ENCODE measurements at places on chromosomes 7 and 10.

DNA sequence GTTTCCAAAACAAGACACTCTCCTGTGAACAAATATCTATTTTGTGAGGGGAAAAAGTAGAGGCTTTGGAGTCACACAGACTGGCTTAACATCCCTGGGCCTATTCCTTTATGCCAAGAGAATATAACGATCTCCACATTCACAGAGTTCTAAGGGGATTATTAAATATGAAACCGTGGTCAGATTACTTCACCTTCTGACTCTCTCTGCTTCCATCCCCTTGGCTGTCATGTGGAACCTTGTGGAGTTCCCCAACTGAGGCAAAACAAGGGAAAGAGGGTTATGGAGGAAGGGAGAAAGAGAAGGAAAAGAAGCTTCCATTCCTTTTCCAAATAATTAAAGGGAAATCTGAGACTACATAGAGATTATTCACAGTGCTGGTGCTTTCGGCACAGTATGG is 55.5 kb upstream of the ATP6V0A4 start:
- no peak for DNase-seq

DNA sequence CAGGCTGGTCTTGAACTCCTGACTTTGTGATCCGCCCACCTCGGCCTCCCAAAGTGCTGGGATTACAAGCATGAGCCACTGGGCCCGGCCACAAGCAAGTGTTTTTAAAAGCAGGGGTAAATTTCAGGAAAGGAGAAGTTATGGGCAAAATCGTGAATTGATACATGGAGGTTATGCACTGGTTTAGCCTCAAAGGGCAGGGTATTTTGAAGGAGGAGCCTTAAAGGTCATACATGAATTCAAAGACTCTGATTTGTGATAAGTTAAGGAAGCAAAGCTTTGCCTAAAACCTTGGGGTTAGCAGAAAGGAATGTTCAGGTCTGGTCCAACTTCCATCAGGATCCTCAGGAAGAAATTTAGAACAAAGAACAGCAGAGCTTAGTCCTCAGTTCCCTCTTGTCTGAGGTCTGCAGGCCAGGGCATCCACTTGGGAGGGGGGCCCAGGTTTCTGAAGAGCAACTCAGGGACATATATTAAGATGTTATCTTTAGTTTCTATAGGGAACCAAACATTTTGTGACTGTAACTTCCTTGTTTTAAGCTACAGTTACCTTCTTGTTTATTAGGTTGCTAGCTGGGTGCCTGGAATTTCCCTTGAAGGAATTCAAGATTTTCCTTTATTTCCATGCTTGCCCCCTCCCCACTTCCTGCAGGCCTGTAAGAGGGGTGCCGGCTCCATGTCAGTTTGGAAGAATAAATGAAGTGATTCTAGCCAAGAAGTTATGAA is 2.8 kb upstream of the REPIN1 start:
- no peak for DNase-seq

GRCh38 chr10:14086596-14086995 is 244.1 kb downstream of the FRMD4A start:
- no peak for DNase-seq

GRCh38 chr10:80855348-80855971 is 317.8 kb downstream of the SH2D4B start:
- peak; percentile 20 for DNase-seq

- DNase-seq = no peak
Measured at GRCh38 chr10:116774728-116775151, 32.4 kb upstream of the HSPA12A start.

- no peak for DNase-seq
Measured at GRCh38 chr10:78700413-78700812, 368.4 kb upstream of the ZMIZ1 start.

DNA sequence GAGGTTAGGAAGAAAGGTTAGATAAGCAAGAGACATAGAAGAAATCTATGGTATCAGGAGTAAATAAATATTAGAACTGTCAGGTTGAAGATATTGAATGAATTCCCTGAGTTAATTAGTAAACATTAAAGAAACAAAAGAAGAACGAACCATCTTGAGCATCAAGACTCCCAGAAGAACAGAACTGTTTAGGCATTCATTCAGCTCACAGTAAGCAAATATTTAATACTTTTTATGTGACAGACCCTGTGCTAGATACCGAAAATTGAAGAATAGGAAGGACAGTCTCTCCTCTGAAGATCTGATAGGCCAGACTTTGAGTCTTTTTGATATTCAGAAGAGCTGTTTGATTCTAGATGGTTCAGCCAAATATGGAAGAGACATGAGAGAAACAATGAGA is 731.5 kb downstream of the XPNPEP1 start:
- no peak for DNase-seq

GRCh38 chr7:67588631-67589030 is 592.0 kb downstream of the TYW1 start:
- DNase-seq = no peak

GRCh38 chr7:43520201-43520600 is 62.7 kb upstream of the STK17A start:
- no peak for DNase-seq

- no peak for DNase-seq
Measured at GRCh38 chr7:102472126-102473041, 6.3 kb downstream of the POLR2J start.

GRCh38 chr7:44631458-44632115 is 25.2 kb downstream of the OGDH start:
- DNase-seq = no peak

DNA sequence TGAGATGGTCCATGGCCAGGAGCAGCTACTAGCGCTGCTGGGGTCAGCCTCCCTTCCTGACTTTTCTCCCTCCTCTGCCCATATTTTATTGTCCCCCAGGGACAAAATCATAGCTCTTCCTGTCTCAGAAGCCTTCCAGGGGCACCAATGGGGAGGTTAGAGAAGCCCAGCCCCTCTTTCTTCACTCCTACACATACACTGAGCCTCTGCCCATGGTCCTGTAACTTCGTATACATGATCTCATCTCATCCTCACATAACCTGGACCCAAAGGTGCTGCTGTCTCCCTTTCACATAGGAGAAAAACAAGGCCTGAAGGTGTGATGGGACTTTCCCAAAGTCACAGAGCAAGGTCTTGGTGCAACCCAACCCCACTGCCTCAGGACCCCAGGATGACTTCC is 2.5 kb downstream of the SRRM3 start:
- DNase-seq = no peak

DNA sequence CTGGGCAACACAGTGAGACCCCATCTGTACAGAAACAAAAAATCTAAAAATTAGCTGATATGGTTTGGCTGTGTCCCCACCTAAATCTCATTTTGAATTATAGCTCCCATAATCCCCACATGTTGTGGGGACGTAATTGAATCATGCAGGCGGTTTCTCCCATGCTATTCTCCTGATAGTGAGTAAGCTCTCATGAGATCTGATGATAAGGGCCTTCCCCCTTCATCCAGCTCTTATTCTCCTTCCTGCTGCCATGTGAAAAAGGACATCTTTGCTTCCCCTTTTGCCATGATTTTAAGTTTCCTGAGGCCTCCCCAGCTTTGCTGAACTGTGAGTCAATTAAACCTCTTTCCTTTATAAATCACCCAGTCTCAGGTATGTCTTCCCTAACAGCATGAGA is 136.5 kb downstream of the SFMBT2 start:
- DNase-seq = no peak

DNA sequence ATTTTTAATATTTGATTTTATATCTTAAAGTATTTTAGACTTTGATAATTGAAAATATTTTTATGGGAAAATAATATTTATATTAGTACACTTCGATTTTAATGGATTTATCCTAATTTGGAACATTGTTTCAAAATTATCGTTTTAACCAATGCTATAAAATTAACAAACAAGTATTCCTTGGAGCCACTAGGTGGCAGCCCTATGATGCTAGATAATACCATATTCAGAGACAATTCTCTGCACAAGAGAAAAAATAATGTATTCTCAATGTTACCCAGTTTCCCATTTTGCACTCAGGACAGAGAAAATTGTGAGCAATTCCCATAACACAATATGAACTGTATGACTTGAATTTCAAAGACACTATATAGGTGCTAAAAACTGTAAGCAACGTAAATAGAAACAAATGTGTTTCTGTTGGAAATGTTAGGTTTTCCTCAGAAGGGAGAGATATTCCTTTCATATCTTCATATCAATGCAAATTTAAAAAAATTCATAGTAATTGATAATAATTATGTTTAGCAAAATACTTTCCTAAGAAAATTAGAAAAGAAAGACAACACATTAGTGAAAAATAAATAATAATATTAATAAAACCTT is 237.8 kb downstream of the SEMA3E start:
- no peak for DNase-seq

- peak; percentile 43 for DNase-seq
Measured at GRCh38 chr10:101687071-101687658, 7.8 kb downstream of the FBXW4 start.

DNA sequence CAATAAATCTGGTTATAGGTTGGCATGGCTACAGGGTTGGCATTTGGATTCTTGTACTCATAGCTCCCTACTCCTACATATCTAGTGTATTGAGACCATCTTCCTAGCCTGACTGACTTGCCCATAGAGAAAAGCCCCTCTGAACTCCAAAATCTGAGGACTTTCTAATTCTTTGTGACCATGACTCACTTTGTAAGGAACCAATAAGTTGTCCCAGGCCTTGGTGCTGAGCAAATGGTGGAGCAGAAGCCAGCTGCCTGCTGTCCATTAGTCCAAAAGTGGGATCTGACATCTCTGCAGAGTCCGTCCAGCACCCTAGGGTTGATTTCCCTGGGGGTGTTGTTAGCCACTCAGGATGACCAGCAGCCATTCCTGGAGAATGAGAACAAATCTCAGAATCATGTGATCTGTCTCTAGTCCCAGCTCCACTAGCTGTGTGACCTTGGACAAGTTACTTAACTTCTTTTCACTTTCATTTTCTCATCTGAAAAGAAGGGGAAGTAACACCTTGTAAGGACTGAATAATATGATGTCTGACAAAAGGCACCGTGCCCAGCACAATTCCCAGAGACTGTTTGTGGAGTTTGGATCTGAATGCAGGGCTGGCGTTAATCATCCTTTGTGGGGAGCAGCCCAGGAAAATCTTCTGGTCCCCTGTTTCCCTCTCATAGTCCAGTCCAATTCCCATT is 44.1 kb downstream of the MTURN start:
- DNase-seq = no peak

GRCh38 chr10:80104066-80104926 is 25.8 kb downstream of the TMEM254 start:
- peak; percentile 90 for DNase-seq

DNA sequence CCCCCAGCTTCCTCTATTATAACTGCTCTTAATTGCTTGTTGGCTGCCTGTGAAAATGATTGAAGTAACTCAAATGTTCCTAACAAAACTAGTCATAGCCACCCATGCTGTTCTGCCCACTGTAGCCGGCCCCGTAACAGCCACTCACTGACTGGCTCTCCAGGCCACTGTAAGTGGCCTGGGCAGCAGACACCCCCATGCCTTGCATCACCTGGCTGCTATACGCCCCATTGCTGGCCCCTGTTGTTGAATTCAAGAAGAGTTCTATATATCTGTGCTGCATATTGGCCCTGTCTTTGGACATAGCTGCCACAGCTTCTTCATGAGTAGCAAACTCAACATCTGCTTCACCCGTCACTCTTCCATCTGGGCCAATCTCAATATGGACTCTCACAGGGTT is 15.1 kb downstream of the FXYD4 start:
- DNase-seq = no peak

DNA sequence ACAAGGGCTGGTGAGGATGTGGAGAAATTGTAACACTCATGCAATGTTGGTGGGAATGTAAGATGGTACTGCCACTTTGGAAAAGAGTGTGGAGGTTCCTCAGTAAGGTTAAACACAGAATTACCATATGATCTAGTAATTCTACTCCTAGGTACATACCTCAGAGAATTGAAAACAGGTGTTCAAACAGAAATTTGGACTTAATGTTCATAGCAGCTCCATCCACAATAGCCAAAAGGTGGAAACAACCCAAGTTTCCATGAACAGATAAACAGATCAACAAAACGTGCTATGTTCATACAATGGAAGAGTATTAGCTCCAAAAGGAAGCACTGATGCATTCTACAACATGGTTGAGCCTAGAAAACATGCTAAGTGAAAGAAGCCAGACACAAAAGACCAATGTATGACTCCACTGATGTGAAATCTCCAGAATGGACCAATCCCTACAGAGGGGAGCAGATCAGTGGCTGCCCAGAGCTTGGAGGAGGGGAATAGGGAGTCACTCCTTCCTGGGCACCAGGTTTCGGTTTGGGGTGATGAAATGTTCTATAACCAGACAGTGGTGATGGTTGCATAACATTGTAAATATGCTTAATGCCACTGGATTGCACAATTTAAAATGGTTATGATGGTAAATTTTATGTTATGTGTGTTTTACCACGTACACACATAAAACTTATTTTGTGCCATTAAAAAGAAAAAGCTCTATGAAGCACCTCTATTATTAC is 5.7 kb upstream of the WDR86 start:
- DNase-seq = no peak

DNA sequence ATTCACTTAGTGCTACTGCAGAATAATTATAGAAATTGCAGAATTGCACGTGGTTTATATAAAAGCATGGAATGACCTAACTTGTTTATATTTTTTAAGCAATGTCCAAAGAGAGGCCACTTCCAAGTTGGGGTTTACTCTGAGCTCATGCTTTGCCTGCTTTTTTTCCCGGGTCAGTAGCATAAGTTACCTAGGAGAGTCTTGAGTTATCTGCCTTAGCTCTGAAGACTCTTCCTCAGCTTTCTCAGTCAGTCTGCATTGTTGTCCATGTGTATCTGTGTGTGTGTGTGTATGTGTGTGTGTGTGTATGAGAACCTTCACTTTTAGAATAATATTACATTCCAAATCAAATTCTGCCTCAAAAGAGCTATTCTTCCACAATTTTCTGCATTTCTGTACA is 239.5 kb upstream of the TCF7L2 start:
- no peak for DNase-seq

DNA sequence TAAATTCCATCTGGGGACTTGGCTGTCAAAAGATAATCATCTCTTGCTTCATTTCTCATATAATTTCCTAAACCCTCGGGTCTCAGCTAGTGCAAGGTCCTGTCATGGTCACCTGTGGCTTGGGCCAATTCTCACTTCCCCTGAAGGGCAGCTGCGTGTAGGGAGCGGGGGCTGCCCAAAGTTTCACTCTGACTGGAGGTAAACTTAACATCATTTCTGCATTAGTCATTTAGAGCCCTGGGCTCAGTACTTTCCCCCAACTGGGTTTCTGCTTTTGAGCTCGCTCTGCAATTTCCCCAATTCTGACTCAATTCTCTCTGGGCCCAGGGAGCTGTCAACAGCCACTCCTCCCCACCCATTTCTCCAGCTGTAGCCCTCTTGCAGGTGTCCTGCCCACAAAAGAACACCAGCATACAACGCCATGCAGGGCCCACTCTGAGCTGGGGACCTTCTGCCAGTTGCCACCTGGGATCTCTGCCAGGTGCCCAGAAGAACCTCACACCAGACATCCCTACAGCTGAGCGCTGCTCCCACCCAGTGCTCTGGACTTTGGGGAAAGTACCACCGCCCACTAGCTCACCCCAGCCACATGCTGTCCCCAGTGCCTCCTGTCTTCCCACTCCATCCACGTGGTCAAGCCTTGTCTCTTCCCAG is 37.9 kb downstream of the VOPP1 start:
- DNase-seq = peak; percentile 30

GRCh38 chr7:69429911-69430383 is 168.3 kb upstream of the AUTS2 start:
- DNase-seq = peak; percentile 92

Measured in right hindlimb (tissue), 1 donor.